ENCODE measurements at places on chromosomes 7 and 10. TPM values are rescaled to one million over a fixed set of nuclear protein-coding genes. Genes with fewer than 3 reads are reported as not detected.

DNA sequence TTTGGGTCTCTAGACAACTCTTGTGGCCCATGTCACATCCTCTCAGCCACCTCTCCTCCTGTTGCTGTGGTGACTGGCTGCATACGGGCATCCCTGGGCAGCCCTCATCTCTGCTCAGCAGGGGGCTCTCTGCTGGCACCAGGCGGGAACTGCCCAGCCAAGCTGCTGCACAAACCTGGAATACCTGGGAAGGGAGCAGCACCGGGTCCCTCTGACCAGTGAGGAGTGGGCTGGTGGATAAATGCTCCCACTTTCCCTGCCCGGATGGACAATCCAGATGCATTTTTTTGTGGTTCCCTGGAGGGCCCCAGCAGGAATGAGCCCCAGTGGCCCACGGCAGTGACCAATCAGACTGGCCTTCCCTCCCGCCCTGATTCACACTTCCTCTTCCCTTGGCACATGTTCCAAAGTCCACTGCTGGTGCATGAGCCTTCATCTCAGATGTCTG lies 21.9 kb downstream of the GRID1 start:
- peak; percentile 16 for DNase-seq

Gene HOGA1
- 7.9 TPM for total RNA-seq

DNA sequence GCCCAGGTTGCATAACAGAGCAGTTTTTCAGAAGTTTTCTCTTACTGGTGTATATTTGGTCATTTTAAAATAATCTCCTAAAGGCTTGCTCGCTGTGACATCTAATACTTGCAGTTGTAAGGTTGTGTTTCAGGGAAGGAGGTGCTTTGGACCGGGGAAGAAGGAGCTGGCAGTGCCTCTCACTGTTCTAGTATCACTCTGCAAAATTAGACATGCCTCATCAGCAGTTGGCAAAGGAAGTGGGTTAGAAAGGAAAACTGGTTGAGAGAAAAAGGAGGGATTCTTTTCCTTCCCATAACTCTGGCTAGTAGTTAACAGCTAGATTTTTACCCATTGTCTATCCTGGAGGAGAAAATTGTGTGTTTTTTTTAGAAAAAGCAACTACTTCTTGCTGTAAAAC lies 34.8 kb downstream of the CUL1 start:
- DNase-seq, result no peak

- no peak for DNase-seq
These were observed 11.6 kb downstream of the PDLIM1 start for GRCh38 chr10:95279042-95279820.

Gene NUP42
- total RNA-seq, result 62.8 TPM

Gene TAS2R41
- not detected for total RNA-seq

Gene MYO1G
- total RNA-seq, result 0.39 TPM

DNA sequence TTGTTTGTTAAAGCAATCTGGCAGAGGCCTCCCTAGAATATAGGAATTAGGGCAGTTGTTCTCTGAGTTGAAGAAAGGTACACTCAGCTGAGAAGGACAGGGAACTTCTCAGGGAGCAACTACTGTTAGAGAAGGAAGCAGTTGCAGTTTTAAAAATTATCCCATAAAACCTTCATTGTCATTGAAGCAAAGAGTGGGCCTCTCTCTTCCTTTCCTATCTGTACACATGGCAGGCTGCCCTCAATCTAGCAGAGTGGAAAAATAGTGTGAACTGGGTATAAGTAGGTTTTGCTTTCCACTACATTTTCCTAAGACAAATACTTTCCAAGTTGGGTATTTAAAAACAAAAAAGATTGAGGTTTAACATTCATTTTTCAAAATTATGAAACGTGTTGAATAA lies 236.7 kb upstream of the KLF14 start:
- no peak for DNase-seq
